ENCODE measurements at places on chromosomes 4 and X.

DNA sequence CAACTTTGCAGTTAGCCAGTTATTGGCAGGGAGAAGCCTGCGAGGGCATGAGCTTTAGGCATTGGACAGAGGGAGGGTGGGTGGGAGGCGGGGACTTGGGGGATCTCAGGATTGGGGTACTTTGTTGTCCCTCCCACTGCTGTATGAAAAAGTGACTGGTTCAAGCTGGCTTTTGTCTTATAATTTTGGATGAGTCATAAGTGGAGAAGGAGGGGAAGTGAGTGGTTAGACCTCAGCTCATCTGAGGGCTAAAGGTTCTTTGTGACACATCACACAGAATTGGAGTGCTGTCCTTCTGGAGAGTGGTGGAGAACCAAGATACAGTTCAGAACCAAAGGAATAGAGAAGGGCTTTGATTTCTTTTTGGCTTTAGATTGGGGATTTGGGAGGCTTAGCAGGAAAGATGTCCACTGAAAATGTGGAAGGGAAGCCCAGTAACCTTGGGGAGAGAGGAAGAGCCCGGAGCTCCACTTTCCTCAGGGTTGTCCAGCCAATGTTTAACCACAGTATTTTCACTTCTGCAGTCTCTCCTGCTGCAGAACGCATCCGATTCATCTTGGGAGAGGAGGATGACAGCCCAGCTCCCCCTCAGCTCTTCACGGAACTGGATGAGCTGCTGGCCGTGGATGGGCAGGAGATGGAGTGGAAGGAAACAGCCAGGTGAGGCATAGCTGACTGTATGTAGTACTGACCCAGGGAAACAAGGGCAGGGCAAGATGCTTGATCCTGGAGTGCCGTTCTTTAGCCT is at the start of gene SLC4A4:
Gene SLC4A4 (plus strand): TSS at position 175 of the 748 bp plus-strand sequence.
- no peak for DNase-seq

- no peak for DNase-seq
Observed at GRCh38 chr4:76007089-76007862, at the start of gene CXCL9. TSS of gene CXCL9 (minus strand) at chr4:76007509. CDS start at chr4:76007449, 60 bp downstream.

DNA sequence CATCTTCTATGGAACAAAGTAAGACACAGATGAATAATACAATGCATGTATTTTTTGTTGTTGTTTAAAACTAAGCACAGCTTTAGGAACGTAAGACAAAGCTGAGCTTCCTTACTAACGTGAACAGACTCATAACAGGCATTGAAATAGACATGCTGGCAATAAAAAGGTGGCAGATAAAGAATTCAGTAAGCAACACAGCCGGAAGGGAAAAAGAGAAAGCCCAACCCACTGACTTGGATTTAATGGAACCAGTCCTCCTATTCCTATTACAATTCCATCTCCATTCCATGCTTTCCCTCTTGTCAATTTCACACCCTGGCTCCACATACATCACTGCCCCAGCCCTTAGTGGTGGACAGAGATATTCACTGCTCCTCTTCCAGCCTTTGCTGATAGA is 182.1 kb downstream of the NSUN7 start:
- DNase-seq, result no peak

DNA sequence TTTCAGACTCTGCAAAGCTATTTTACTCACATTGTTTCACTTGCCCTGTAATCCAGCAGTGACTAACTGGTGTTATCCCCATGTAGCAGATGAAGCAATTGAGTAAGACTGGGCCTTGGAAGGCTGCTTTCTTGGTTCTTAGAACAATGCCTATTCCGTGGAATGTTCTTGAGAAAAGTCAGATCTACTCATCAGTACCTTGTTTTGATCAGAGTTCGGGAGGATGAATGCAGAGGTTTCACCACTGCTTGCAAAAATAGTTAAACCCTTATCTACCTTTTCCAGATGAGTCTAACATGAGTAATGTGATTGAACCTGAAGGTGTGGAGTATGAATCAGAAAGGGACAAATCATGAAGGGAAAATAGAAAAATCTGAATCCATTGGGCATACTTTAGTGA is 1.8 kb downstream of the MAOB start:
- no peak for DNase-seq

GRCh38 chr4:72505314-72505744 is 63.7 kb downstream of the ADAMTS3 start:
- no peak for DNase-seq

DNA sequence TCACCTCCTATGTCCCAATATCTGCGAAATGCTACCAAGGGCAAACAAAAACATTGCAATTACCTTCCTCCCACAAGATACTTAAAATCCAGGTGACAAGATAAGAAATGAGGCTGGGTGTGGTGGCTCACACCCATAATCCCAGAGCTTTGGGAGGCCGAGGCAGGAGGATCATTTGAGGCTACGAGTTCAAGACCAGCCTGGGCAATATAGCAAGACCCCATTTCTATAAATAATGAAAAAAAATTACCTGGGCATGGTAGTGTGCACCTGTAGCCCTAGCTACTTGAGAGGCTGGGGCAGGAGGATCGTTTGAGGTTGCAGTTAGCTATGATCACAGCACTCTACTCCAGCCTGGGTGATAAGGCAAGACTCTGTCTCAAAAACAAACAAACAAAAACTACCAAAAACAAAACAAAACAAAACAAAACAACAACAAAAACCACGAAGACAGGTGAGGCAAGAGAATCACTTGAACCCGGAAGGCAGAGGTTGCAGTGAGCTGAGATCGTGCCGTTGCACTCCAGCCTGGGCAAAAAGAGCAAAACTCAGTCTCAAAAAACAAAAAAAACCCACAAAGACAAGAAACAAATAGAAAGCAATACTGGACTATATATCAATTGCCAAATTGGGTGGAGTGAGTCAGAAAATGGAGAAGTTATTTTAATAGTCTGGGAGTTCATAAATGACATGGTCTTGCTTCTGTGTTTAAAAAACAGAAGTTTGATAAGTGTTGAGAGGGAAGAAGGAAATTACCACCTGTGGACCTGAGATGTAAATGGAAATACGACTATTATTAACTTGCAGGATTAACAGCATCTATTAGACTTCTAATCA is 176.5 kb downstream of the FBXW7 start:
- DNase-seq, result no peak

DNA sequence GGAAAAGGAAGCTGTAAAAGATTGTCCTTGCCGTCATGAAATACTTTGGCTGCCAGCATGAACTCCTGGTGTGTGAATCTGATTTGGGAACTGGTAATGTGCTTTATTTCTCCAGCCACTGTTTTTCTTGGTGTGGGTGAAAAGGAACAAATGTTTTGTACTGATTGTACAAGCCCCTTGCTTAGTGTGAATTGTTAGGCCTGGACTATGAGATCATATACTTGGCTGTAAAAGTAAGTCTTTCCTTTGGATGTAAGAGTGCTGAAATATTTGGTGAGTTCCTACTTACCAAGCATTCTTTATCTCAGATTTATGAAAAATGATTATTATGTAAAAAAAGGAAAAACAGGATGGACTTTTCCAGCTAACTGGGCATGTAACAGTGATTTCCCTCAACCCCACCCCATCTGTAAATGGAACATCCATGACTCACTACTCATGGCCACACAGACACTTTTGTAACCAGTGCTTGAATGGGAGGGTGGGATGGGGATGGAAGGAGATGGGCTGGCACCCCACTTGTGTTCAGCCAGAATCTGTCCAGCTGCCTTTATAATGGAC is 6.3 kb downstream of the FNIP2 start:
- DNase-seq, result no peak

GRCh38 chrX:39802354-39802753 is 295.4 kb downstream of the BCOR start:
- DNase-seq, result no peak

GRCh38 chrX:56812515-56813105 is 83.6 kb downstream of the NBDY start:
- DNase-seq, result no peak

- DNase-seq, result no peak
Observed at GRCh38 chr4:56342746-56343145, 44.5 kb downstream of the AASDH start.

DNA sequence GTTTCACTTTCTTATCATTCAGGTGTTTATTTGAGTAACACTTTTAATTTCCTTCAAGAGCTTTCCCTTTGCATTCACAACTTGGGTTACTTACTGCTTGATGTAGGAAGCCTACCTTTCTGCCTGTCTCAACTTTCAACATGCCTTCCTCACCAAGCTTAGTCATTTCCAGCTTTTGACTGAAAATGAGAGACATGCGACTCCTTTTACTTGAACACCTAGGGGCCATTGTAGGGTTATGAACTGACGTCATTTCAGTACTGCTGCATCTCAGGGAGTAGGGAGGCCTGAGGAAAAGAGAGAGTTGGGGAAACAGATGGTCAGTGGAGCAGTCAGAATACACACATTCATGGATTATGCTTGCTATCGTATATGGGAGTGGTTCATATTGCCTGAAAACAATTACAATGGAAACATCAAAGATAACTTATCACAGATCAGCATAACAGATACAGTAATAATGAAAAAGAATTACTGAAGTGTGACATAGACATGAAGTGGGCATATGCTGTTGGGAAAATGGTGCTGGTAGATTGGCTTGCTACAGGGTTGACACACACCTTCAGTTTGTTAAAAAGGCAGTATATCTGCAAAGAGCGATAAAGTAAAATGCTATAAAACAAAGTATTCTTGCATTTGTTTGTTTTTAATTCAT is 25.7 kb downstream of the USP53 start:
- DNase-seq, result no peak

DNA sequence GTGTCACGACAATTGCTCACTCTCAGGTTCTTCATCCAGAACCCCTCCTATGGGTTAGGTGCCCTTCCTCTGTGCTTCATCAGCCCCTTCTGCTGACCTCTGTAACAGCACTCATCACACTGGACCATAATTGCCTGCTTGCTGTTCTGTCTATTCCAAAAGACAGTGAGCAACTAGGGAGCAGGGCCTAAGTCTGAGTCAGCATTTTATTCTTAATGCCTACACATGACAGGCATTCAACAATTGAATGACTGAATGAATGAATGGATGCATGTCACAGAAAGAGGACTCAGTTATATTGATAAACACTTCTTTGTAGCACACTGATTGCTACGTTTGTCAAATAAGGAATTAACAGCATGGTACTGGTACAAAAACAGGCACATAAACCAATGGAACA is 317.0 kb downstream of the ZIC3 start:
- no peak for DNase-seq

- DNase-seq, result no peak
Observed at GRCh38 chr4:8547108-8547911, 32.9 kb upstream of the GPR78 start.

- DNase-seq, result no peak
Observed at GRCh38 chr4:40685300-40685699, 55.6 kb upstream of the RBM47 start.

DNA sequence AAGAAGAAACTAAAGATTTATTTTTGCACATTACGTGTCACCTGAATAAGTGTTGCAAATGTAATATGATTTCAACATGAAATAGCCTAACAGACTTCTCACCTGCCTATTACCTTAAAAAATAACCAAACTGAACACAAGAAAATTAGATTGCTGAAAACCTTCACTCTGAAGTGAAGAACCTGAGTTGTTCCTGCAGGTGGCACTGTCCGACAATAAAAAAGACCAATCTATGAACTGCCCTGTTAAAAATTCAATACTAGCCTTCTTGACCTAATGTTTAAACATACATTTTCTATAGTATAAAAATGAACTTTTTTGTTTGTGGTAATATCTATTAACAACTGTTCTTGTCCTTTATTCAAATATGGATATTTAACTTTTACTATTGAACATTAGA is 69.2 kb upstream of the PNPLA4 start:
- peak; percentile 79 for DNase-seq

- DNase-seq, result no peak
Observed at GRCh38 chr4:77126809-77127208, 30.2 kb upstream of the CCNG2 start.
